ENCODE measurements at places on chromosomes 11 and 22. TPM values are rescaled to one million over a fixed set of nuclear protein-coding genes. Genes with fewer than 3 reads are reported as not detected.

The UPK3A gene
- not detected for total RNA-seq

The DRD4 gene
- 0.18 TPM for total RNA-seq

The PRG3 gene
- not detected for total RNA-seq

The BID gene
- 11.5 TPM for total RNA-seq

The ADAMTS8 gene
- total RNA-seq: not detected

The MS4A18 gene
- not detected for total RNA-seq

The OR5B21 gene
- total RNA-seq: 0.46 TPM

The DDI1 gene
- total RNA-seq: not detected

The H19 gene
- not detected for total RNA-seq

The TAF10 gene
- total RNA-seq: 134 TPM

The DLG2 gene
- total RNA-seq: 1.8 TPM

The OR10A2 gene
- total RNA-seq: not detected

The APOBEC3F gene
- 23.8 TPM for total RNA-seq

The FERMT3 gene
- 202 TPM for total RNA-seq

The KRTAP5-2 gene
- not detected for total RNA-seq

The NXPE2 gene
- not detected for total RNA-seq

The EIF3M gene
- total RNA-seq: 315 TPM

The CACNA1I gene
- total RNA-seq: 0.09 TPM

The MS4A4E gene
- total RNA-seq: not detected

The OR51B5 gene
- total RNA-seq: not detected

The ZNF215 gene
- 6.7 TPM for total RNA-seq

The LRP4 gene
- 0.07 TPM for total RNA-seq

The PIWIL4 gene
- 0.84 TPM for total RNA-seq

The BARX2 gene
- total RNA-seq: 4.9 TPM

The RBMXL2 gene
- not detected for total RNA-seq

The PHF21A gene
- 38.3 TPM for total RNA-seq

The BRSK2 gene
- total RNA-seq: 1.5 TPM

The OSBP2 gene
- 2.1 TPM for total RNA-seq

The SHANK3 gene
- total RNA-seq: 0.16 TPM

The LGALS12 gene
- 1.4 TPM for total RNA-seq

The SYT12 gene
- total RNA-seq: not detected

The DNAJC4 gene
- 24.5 TPM for total RNA-seq

The MPPED2 gene
- not detected for total RNA-seq

The MEI1 gene
- 26.1 TPM for total RNA-seq

The LDHA gene
- 1,864 TPM for total RNA-seq

The CRKL gene
- 80.1 TPM for total RNA-seq

The OR52H1 gene
- total RNA-seq: 0.30 TPM

The P4HA3 gene
- not detected for total RNA-seq

The GPR83 gene
- total RNA-seq: 0.05 TPM

The SF1 gene
- 461 TPM for total RNA-seq

The CYB561A3 gene
- total RNA-seq: 34.1 TPM

Measured in activated T-helper 2 cell treated with anti-CD3 and anti-CD28 coated beads, Interferon-gamma antibody, Interleukin-2, Interleukin-4, amounts not matched to agents 10 μg/mL and 5 μg/mL and 100 μg/mL, durations not matched to agents 14 hours and 24 hours and 36 hours (primary cell).